M059J (cell line): ENCODE measurements at places on chromosomes 7 and 10. TPM values are rescaled to one million over a fixed set of nuclear protein-coding genes. Genes with fewer than 3 reads are reported as not detected.

Gene POMZP3
- 5.7 and 7.3 TPM in 2 replicates for total RNA-seq

Gene ARF5
- total RNA-seq: 250 and 256 TPM in 2 replicates

DNA sequence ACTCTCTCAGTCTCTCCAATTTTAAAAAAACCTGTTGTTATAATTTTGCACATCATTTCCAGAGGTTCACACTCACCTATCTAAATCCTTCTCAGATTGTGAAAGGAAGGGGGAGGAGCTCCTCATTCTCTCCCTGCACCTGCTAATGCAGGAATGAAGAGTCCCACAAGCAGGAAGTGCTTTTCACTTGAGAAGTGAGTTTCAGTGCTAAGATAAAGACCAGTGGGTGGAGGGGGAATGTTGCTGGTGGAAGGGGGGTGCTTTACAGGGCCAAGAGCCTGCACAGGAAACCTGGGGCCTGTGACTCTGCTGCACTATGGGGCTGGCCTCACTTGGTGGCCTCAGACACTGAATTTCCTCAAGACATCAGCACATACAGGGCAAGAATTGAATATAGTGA lies 176.4 kb downstream of the PTPN20 start:
- DNase-seq: no peak

DNA sequence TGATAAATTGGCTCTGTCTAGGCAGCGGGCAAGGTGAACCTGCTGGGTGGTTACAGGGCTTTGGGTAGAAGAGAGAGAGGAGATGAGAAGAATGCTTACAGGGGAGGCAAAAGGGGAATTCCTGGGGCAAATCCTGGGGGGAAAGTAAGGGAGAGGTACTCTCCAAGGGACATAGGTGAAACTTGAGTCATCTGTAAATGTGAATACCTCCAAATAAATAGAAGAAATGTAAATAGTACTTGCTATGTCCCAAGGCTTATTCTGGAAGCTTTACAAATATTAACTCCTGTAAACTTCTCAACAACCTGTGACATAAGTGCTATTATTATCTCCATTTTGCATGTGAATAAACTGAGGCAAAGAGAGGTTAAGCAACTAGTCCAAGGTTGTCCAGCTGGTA lies 57.7 kb upstream of the CDK13 start:
- no peak for DNase-seq

- peak; percentile 32 for DNase-seq
Measured at GRCh38 chr10:693506-693905, 4.0 kb upstream of the DIP2C start.

DNA sequence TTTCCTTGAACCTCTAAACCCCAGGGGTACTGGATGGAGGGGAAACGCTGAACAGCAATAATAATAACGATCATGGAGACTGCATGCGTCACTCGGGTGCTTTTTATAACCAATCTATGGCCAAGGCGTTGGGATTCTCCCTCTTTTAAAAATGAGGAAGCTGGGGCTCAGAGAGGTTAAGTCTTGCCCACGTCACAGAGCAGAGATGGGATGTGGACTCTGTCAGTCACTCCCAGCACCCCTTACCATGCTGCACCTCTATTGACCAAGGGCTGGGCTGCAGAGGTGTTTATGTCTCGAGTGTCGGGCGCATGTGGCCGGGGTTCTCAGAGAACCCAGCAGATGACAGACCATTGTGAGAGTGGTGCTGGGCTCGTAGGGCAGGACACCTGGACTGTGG lies 129.9 kb downstream of the CDH23 start:
- DNase-seq: no peak
